ENCODE measurements at places on chromosomes 6 and 20.

DNA sequence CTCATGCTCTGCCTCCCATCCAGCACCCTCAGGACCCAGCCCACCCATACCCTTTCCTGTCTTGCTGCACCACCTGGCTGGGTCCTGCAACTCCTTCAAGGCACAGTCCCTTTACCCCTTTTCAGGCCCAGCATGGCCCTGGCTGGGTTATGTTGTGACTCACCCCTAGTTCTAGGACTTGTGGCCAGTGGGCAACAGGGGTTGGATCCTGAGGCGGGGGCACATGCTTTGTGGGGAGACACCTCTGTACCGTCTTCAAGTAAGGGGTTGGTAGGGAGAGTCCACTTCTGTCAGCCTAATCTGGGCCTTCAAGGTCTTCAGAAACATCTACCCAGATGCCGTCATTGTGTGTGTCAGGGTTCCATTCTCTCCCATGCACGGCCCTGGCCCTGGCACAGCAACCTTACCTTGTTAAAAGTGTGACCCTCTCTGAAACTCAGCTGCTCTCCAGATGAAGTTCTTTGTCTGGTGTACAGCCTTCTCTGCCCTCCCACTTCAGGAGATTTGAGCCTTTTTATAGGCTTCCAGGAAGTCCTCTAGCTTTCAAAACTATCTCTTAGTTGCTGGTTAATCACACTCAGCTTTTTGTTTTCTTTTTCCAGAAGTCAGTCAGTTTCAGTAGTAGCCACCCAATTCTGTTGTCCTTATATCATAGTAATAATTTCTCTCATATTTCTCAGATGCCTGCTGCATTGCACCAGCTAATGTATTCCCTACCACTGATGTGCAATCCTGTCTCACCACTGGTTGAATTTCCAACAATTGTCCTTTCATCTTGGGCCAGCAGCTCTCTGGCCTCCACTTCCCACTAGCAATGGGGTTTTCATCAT is 107.3 kb downstream of the NRN1 start:
- DNase-seq: no peak

DNA sequence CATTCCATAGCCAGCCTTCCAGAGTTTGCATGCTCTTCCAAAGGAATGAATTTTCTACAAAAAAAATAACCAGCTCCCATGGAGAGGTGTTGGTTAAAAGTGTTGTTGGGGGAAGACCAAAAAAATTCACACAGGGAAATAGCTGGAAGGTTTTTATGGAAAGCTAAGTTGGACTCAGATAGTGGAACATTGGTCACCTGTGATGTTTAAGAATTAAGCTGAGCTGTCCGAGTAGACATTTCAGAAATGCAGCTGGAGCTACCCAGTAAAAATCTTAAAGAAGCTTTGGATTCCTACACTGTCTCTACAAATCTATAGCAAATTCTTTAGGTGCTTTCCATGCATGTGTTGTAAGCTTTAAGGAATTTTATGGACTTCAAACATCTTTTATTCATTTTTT is 155.5 kb downstream of the THBS2 start:
- DNase-seq: no peak

GRCh38 chr6:74853991-74854390 is 351.9 kb downstream of the COL12A1 start:
- DNase-seq: no peak

DNA sequence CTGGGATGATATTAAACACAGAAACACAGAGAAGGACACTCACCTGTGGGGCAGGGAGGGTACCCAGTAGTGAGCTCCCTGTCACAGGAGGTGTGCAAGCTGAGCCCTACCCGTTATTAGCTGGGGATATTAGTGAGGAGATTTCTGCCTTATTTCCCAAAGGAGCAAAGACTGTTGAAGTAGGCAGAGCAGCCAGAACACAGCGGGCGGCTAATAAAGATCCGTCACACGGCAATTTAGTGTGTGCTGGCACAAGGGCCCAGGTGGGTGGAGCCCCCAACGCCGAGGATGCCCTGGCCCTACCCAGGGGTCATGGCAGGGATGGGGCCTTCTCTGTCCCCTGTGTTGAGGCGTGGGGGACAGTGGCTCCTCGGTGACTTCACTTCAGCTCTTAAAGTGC is 8.3 kb downstream of the VSTM2L start:
- no peak for DNase-seq

GRCh38 chr6:31470801-31471200 is 27.1 kb upstream of the MICB start:
- no peak for DNase-seq

DNA sequence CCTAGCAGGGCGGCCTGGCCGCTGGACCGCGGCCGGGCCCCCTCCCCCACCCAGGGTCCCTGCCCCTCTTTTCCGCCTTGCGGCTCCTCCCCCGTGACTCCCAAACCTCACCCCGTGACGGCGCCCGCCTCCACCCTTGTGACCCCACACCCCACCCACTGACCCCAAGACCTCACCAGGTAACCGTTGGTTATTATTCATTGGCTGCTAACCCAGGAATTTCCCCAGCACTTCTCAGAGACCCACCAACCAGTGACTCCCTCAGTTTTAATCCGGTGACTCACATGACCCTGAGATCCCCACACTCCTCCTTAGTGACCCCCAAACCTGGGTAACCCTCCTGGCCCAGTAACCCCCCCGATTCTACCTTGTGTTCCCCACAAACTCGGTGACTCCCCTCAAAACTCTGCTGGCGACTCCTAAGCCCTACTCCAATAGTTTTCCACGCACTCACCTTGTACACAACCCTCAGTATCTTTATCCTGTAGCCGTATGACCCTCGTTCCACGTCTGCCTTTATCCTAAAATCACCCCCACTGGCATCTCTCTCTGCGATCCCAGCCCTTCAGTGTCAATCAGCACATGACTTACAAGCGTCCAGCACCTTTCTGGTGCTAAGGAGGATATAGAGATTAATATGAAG is 534 bp downstream of the ZNF76 start:
- DNase-seq: peak; percentile 66

GRCh38 chr20:35276408-35276807 is 1.5 kb downstream of the MMP24OS start:
- no peak for DNase-seq

DNA sequence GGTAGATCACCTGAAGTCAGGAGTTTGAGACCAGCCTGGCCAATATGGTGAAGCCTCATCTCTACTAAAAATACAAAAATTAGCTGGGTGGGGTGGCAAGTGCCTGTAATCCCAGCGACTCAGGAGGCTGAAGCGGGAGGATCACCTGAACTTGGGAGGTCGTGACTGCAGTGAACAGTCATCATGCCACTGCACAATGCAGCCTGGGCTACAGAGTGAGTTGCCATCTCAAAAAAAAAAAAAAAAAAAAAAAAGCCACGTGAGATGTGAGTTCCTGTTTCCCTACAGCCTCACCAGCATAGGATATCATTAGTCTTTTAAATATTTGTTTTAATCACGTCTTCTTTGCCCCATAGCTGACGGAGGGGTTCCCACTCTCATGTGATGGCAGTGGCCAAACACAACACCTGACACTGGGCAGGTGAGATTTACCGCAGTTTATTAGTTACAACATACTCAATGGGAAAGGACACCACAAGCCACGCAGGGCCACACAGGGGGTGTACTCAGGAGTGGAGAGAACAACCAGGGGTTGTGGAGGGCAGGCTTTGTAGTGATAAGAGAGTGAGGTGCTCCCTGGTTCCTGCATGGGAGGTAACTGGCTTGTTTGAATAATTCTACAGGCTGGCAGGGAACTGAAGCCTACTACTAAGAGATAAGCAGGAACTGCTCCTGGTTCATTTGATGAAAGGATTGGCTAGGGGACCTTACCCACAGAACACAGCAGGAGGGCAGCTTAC is 4.6 kb upstream of the LZTS3 start:
- no peak for DNase-seq

- DNase-seq: no peak
Measured at GRCh38 chr6:155171747-155172449, 91.9 kb upstream of the CLDN20 start.

DNA sequence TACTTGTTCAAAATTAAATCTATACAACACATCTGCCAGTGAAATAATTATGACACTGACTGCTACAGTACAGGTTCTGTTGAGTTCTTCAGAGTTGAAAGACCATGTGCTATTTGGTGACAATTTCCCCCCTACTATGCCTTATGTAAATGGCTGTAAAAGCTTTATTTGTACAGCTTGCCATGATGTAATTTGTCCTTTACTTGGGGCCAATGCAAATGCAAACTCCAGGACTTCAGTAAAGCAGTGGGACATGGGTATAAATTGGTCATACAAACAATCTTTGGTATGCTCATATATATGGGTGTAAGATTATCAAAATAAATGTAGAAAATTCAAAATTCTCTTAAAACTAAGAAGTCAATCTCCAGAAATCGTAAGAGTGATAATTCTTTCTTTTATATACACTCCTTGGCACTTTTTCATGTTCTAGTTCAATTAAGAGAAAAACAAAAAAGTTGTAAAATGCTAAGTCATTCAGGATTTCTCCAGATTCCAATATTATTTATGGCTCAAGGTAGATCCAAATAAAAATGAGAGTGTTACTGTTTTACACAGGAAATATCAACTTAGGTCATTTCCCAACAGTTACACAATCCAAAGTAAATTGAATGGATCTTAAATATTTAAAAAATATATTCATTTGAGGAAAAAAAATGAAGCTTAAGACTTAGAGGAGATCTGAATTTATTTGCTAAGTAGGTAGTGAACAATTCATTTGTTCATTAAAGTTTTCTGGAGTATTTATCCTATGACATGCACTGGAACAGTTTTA is 1310.5 kb upstream of the CITED2 start:
- DNase-seq: no peak

GRCh38 chr6:144582939-144583613 is 297.9 kb downstream of the UTRN start:
- DNase-seq: no peak

DNA sequence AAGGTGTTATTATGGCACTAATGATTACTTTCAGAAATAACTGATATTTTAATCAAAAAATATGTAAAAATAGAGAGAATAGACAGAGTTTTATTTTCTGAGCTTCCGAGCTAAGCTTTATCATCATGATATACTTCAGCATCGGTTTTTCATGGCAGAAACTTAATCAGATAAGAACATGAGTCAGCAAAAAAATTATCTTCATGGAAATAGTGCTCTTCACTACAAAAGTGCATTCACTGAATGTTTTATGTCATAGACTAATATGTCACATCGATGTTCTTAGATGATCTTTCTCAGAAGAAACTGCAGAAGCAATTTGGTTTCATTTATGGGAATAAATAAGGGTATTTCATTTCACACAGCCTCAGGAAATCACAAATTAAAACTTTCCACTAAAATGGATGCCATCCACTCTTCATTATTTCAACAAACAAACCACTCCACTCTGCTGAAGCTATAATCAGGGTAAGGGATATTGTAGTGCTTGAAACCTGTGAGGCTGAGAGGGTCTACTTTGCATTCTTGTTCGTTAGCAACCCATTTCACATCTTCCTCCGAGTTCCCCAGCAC is 10.2 kb upstream of the MAP3K7 start:
- no peak for DNase-seq

DNA sequence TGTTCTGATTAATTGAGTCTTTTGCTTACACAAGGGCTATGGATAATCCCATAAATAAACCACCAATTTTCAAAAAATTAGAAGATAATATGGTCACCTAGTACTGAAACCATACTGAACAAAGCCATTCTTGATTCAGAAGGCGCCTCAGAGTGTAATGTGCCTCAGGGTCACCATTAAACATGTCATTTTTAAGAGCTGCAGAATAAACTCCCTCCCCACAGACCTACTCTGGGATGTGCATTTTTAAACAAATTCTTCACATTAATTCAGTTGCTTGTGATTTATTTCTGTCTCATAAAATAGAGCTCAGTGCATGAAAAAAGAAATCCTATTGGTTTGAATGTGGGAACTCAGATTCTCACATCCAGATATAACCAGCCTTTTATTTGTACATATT is 202.1 kb upstream of the HEY2 start:
- no peak for DNase-seq

GRCh38 chr6:130617658-130618057 is 209.5 kb upstream of the SMLR1 start:
- no peak for DNase-seq

GRCh38 chr6:144413418-144413817 is 128.3 kb downstream of the UTRN start:
- DNase-seq: no peak

DNA sequence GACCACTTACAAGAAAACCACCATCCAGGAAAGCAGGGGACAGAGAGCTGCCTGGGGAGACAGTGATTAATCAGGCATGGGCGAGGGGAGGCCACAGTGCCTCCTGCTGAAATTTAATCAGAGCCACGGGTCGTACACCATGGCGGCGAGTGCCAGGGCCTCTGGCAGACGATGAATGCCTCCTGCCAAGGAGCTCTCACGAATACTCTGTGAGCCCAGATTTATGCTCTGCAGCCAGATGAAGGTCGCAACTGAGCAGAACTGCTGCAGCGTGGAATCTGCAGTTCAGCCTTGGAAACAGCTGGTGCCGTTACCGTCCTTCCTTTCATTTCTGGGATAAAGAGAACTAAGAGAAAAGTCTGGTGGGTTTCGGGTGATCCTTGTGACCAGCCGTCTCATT is 85.6 kb downstream of the BFSP1 start:
- DNase-seq: no peak

DNA sequence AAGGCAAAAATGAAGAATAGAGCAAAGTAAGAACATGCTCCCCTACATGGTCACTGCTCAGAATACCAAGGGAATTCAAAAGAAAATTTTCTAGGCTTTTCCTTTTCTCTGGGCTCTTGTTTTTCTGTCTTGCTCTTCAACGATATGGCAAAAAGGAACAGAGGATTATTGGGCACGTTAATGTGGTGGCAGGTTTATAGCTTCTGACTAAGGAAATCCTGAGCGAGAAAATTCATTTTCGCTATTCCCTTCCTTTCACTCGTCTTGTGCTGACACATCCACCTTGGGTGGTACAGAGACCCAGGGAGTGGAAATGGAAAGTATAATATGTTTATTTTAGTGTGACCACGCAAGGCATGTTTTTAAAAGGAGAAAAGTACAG is 132.8 kb downstream of the TRIM27 start:
- no peak for DNase-seq

GRCh38 chr20:18031888-18032509 is 25.7 kb downstream of the OVOL2 start:
- DNase-seq: no peak

GRCh38 chr6:46756469-46757213 is 9.9 kb downstream of the ANKRD66 start:
- DNase-seq: no peak

- no peak for DNase-seq
Measured at GRCh38 chr20:61832181-61832580, 233.5 kb downstream of the TAF4 start.

DNA sequence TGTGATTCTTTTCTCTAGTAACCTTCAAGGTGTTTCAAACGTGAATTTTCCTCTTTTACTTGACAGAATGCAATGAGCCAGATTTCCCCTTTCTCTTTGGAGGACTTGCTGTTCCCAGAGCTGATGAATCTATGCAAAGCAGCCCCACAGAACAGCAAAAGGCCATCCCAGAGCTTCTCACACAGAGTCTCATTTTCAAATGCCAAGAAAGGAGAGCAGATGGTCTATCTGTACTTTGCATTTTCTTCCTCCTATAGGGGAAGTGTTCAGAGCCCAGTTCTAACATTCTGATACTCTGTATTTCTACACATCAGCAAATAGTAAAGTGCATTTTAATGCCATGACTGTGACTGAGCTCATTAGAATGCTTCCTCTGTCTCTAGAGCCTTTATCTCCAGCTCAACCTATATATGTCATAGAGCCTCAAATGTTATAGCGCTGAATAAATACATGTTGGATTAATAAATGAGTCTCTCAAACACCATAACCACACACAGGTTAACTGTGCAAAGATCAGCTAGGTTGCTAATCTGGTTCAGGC is 81.8 kb upstream of the EYA4 start:
- DNase-seq: no peak

GRCh38 chr6:145025488-145025887 is 709.8 kb downstream of the EPM2A start:
- DNase-seq: no peak

GRCh38 chr6:69122407-69122773 is 487.3 kb downstream of the ADGRB3 start:
- DNase-seq: no peak
